ENCODE measurements at places on chromosomes 1 and 21.

DNA sequence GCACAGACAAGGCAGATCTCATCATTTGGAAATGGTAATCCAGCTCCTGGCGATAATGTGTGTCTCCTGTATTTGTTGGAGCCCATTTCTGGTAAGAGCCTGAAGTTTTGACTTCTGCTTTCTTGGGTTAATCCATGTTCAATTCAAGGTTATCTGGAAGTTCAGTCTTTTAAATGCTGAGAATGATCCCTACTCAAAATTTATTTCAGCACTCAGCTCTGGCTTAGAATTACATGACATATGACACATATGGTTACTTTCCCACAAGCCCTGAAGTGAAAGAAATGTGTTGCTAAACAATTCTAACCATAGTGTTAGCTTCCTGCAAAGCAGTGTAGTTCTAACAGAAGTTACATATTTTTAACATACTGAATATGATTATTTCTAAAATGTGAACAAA is 2.7 kb downstream of the PTGFR start:
- DNase-seq, result no peak

DNA sequence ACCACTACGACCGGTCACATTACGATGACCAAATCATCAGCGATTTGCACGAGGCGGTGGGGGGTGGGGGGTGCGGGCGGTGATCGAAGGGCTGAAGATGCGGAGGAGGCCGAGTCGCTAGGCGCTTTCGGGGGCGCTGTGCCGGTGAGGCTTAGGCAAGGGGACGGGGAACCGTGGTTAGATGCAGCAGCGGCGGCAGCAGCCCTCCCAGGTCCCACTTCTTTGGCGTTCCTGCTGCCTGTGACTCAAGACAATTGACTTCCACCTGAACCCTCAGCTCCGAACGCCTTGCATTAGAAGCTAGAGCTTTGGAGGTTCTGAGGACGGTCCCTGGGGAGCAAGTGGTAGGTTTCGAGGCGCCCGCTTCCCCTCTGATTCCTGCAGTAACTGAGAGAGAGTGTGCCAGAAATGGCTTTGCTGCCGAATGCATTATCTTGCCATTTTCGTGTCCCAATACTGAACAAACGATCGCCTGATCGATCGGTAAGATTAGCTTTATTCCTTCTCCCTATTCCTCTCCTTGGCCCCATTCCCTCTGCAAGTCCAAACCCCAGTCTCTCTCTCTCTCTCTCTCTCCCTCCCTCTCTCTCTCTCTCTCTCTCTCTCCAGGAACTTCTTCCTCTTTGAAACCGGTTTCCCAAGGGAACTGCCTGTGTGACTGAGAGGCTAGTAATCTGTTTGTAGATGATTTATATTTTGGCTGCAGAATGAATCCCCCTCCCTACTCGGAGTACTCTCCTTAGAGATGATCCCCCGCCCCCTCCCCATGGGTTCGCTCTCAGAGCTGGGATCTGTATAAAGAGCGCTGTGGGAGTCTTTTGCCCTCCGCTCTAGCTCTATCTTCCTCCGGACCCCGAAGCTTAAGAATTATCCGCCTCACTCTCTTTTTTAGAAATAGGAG is 735 bp upstream of the BRINP3 start:
- no peak for DNase-seq

GRCh38 chr1:890661-891060 is 33.1 kb upstream of the SAMD11 start:
- DNase-seq, result no peak

GRCh38 chr1:8364528-8365442 is 46.9 kb downstream of the SLC45A1 start:
- DNase-seq, result no peak

DNA sequence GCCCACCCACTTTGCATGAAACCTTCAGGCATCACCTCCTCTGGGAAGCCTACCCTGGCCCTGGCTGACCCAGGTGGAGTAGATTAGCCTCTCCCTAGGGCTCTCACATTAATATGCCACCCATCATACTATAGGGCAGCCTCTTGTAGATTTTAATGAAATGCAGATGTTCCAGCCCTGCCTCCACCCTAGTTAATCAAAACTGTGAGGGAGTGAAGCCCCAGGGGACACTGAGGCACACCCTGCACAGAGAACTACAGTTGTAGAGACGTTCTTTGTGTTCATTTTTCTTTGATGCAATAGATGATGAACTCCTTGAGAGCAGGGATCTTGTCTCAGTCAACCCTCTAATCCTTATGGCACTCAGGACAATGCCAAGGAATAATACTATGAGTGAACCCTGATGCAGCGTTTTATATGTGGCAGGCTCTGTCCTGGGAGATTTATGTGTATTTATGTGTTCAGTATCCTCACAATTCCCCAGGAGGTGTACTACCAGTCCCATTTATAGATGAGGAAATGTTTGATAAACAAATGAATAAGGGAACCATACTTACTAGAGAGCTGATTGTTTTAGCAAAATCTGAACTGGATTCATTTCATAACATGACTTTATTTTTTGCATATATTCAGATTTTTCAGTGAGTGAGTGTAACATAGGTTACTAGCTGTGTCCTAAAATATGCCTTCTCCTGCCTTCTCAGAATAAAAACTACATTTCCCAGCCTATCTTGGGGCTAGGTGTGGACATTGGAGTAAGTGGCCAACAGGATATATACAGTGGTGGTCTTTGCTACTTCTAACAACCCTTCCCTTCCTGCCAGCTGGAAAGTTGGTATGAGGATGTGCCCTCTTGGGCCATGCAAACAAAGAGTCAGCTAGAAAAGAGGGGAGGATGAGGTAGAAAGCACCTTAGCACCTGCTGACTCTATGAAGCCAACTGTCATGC is 23.5 kb upstream of the PRELP start:
- DNase-seq, result no peak

DNA sequence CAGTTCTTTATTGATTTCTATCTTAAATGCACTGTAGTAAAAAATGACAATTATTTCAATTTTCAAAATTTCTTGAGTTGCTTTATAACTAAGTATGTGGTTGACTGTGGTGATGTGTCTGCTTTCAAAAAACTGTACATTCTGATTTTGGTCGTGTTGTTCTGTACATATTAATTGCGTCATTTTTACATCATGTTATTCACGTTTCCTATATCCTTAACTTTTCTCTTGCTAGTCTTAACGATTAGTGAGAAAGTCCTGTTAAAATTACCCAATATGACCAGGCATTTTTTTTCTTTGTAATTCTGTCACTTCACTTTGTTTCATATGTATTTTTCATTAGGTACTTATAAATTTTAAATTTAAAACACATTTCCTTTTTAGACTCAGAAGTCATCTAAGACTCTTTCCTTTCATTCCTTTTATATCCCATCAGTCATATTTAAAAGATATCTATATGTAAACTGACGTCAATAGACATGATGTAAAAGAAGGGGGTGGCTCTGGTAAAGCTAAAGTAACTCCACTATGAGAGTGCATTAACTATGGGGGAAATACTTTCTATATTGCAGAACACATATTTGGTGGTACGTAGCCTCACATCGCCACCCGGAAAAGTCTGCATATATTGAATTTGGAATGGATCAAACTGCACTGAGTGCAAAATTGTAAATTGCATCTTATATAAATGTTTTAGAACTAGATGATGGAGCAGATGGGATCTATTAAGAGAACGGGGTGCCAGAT is 1.1 kb upstream of the COA6 start:
- no peak for DNase-seq

DNA sequence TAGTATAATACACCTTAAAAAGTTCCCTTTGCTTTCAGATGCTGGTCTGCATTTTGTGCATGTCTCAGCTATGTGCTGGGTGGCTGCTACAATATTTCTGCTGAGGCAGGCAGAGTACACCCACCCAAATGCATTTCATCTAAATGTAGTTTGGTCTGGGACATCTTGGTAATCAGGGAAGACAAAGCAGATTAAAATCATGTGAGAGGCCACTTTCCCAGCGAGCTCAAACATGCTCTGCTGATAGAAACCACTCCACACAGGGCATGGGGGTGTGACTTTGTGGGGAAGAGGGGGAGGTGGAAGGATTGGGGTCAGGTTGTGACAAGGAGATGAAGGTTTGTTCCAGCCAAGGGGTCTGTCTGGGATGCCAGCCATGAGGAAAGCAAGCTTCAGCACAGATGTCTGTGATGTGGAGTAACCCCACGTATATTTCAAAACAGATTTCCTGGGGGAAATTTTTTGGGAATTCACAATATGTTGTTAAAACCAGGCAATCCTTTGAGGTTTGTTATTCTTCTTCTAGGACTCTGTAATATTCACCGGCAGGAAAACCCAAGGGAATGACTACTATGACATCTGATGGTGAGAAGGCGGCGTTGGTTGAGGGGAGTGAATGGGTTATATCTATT is 255.1 kb upstream of the FGGY start:
- DNase-seq, result no peak

- no peak for DNase-seq
These were observed 17.4 kb downstream of the AGO4 start for GRCh38 chr1:35825255-35825654.

DNA sequence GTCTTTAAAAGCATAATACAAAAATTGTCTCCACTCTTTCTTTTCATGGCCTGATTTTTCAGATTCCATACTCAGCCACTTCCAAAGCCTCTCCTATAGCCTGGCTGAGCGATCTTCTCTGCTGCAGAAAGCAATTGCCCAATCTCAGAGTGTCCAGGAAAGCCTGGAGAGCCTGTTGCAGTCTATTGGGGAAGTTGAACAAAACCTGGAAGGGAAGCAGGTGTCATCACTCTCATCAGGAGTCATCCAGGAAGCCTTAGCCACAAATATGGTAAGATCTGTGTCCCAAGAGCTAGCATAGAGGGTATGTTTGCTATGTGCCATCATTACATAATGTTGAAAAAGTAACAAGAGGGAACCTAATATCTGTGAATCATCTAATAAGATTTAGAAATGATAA is 130.7 kb upstream of the BMP8A start:
- no peak for DNase-seq

- no peak for DNase-seq
These were observed 10.3 kb downstream of the SLC6A17 start for GRCh38 chr1:110160538-110161100.

DNA sequence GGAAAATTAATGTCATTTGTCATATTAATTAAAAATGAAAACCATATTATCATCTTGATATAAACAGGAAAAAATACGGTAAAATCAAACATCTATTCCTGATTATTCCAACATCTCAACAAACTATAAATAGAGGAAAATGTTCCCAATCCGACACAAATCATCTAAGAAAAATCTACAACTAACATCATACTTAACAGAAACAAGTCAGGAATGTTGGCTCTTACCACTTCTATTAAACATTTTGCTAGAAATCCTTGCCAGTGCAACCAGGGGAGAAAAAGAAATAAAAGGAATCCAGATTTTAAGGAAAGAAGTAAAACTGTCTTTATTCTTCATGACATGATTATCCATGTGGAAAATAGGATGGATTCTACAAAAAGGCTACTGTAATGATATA is 77.0 kb upstream of the IRF2BP2 start:
- no peak for DNase-seq

DNA sequence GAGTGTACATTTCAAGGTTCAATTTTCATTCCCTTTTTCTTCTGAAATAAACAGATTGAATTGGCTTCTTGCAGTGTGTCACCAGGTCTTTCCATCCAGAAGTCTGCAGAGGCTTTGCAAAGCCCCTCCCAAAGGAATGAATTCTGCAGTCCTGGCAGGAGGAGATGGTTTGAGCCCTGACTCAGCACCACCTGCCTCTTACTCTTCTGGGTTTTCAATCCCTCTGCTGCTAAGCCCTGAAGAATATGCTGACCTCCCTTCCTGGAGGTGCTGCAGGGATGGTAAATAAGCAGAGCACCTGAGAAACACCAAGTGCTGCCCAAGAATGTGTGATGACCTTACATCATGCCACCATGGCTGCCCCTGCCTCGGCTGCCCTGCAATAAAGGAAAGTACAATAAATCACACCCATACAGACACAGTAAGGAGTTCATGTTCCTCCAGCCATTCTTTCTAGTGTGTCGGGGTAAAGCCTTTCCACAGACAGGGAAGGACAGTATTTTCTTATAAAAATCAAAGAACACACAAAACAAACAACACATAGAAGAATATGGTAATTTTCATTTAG is 209.2 kb downstream of the ZNF326 start:
- DNase-seq, result no peak

DNA sequence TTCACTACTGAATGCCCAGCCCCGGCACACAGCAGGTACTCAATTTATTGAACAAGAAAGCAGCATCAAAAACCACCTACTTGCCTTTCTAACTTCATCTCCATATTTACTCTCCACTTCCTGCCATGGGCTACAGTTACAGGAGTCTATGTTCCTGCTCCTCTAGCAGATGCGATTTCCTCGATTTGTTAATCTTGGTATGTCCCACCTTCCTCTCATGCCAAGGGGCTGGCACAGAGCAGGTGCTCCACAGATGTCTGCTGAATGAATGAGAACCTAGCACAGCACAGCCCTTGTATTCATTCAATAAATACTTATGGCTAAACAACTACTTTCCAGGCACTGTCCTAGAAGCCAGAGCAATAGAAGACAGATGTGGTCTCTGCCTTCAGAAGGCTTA is 12.2 kb downstream of the PAFAH2 start:
- DNase-seq, result no peak

DNA sequence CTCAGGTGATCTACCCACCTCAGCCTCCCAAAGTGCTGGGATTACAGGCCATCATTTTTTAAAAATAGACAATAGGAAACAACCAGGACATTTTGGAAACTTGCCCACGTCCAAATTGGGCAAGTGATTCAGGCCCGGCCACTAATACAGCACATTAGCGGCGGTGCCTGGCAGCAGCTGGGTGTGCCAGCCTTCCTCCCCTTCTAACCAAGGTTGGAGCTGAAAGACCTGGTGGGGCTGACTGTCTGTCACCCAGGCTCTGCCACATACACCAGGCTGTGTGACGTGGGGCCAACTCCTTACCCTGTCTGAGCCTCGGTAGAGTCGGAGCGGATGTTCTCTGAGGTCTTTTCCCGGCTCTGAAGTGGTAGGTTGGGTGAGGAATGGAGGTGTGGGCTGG is 29.6 kb upstream of the TMEM51 start:
- no peak for DNase-seq

DNA sequence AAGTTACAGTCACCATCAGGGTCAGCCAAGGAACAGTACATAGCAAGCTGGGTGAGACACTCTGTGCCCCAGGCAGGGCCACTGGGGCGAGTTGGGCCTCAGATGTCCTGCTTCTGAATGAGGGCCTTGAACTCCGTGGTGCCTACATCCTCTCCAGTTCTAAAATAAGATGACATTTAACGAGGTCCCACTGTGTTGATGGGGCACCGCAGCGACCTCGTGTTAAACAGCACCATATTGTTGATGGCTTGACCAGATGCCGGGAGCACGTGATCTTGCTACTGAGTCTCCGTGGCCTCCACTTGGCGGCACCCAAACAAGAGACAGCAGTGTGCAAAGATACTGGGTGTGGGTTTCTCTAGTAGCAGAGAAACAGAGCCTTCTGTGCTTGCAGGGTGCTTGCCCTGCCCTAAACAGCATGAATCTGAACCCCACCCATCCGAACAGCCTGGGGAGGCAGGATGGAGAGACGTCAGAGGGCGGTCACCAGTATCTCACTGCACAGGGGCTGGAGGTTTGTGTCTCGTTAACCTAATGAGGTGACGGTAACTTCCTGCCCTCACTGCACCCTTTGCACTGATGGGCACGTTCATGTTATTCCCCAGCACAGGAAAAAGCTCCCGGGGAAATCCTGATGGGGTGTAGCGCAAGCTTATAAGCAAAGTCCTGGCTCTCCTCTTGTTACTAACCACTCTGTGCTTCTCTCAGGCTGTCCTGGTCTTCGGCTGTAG is 324.4 kb downstream of the AJAP1 start:
- no peak for DNase-seq
